ENCODE measurements at places on chromosomes 2 and 18. TPM values are rescaled to one million over a fixed set of nuclear protein-coding genes. Genes with fewer than 3 reads are reported as not detected.

Gene WBP1
- total RNA-seq: 33.5 TPM

Gene DPYSL5
- total RNA-seq: not detected

GRCh38 chr2:146457221-146457620 lies 1387.6 kb upstream of the ACVR2A start:
- DNase-seq: no peak

DNA sequence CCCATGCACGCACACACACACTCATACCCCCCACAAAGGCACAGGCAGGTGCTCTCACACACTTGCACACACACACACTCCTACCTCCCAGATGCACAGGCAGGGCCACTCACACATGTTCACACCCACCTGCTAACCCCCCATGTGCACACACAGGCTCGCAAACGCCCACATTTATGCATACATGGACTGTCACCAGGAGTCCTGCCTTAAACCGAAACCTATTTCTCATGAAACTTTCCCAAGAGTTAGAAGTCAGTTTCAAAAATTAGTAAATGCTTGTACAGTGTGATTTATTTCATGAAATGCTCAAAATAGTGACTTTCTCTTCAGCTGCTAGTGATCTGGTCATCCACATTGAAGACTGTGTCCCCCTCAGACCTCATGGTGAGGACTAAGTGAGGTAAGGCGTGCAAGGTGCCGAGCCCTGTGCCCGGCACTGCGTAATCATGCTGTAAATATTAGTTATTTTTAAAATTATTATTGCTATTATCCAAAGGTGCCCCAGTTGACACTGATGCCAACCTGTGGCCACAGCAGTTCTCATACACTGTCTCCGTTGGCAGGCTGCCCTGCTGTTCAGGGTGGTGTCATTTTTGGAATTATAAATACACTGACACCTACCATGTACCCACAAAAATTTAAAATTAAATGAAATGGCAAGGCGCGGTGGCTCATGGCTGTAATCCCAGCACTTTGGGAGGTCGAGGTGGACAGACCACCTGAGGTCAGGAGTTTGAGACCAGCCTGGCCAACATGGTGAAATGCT lies 12.4 kb downstream of the CNNM4 start:
- no peak for DNase-seq

DNA sequence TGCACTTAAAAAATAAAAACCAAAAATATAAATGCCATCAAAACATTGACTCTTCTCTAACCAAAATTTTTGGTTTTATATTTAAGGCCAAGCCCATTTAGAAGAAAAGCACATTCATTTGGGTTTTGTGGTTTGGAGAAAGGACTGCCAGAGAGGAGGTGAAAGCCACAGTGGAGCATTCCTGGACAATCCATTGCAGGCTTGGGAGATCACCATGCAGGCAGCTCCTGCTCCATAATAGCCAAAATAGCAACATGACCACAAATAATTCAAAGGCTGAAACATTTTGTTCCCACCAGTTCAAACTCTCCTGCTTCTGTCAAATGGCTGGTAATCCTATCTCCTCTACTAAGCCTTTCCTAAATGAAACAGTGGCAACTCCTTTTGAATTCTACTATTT lies 73.5 kb downstream of the GALNT3 start:
- DNase-seq: no peak

DNA sequence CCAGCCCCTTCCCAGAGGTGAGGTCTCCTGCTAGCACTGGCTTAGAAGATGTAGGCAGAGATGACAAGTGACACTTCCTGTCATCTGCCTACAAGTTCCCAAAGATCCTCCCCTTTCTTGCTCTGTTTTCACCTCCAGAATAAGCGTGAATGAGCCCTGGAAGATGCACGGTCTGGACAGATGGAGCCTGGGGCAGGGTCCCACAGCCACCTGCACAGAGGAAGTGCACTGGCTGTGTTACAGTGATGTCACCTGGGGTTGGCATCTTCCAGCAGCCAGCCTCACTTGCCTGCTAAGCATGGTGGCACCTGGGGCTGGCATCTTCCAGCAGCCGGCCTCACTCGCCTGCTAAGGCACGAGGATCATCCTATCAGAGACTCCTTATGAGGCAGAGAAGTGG lies 32.3 kb downstream of the TMEM18 start:
- no peak for DNase-seq

GRCh38 chr2:6394276-6394675 lies 471.4 kb downstream of the CMPK2 start:
- DNase-seq: no peak

DNA sequence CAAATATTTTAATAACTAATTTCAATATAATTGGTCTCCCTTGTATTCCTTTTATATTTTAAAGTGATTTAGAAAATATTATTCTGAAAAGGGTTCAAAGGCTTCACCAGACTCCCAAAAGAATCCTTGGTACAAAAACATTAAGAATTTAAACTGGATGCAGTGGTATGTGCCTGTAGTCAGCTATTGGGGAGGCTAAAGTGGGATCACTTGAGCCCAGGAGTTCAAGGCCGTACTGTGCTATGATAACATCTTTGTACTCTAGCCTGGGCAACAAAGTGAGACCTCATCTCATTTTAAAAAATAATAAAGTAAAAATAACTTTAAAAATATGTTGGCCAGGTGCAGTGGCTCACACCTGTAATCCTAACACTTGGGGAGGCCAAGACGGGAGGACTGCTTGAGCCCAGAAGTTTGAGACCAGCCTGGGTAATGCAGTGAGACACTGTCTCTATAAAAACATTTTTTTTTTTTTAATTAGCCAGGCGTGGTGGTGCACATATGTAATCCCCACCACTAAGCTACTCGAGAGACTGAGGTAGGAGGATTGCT lies 14.7 kb downstream of the NCL start:
- no peak for DNase-seq

GRCh38 chr2:15160201-15160991 lies 400.7 kb downstream of the NBAS start:
- no peak for DNase-seq

Measured in activated naive CD4-positive, alpha-beta T cell treated with anti-CD3 and anti-CD28 coated beads, Interleukin-2, amount 50 U/mL, for 72 hours (primary cell).